ENCODE measurements at places on chromosomes 7 and 10. TPM values are rescaled to one million over a fixed set of nuclear protein-coding genes. Genes with fewer than 3 reads are reported as not detected.

SLC13A1 gene
- total RNA-seq = not detected

CYP2C19 gene
- not detected for total RNA-seq

SYT15 gene
- 2.5 TPM for total RNA-seq

CALHM3 gene
- not detected for total RNA-seq

OPN1SW gene
- not detected for total RNA-seq

GRCh38 chr10:11205030-11205772, 187.5 kb downstream of the CELF2 start:
- peaks cover 30% of the 10 kb centered on the region for H3K4me1 ChIP-seq
- H3K27ac ChIP-seq = no peak overlapping the region

GRCh38 chr10:89183571-89183970, 23.5 kb downstream of the CH25H start:
- no peak for DNase-seq
- no peaks in the 10 kb centered on the region for H3K27me3 ChIP-seq
- no peaks in the 10 kb centered on the region for H3K36me3 ChIP-seq
- no peaks in the 10 kb centered on the region for H3K4me1 ChIP-seq
- no peak overlapping the region for H3K4me3 ChIP-seq

DNA sequence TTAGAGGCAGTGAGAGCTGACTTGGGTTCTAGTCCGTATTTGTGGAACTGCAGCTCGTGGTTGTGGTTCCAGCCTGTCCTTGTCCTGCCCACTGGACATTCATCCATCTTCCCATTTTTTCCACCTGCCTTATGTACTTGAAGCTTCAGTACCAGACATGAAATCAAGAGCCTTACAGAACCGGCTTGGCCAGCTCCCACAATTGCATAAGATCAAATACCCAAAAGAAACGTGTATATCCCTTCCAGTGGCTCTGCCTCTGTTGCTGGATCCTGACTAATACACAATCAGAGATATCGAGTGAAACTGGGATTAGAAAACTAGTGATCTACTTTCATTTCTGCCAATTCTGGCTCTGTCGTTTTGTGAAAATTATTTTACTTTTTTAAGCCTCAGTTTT, 23.8 kb upstream of the LIPA start:
- H3K27me3 ChIP-seq = no peaks in the 10 kb centered on the region
- H3K36me3 ChIP-seq = peaks cover 4% of the 10 kb centered on the region
- peaks cover 5% of the 10 kb centered on the region for H3K4me1 ChIP-seq

DNA sequence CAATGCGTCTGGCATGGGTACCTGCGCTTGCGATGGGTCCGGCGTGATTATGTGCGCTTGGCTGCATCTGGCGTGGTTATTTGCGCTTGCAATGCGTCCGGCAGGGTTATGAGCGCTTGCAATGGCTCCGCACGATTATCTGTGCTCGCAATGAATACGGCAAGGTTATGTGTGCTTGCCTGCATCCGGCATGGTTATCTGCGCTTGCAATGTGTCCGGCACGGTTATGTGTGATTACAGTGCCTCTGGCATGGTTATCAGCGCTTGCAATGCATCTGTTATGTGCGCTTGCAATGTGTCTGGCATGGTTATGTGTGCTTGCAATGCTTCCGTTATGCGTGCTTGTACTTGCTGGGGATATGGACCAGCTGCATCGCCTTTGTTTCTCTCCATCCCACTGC, 37.7 kb downstream of the RBAK start:
- no peak overlapping the region for H3K4me3 ChIP-seq
- H3K27me3 ChIP-seq = no peaks in the 10 kb centered on the region

DNA sequence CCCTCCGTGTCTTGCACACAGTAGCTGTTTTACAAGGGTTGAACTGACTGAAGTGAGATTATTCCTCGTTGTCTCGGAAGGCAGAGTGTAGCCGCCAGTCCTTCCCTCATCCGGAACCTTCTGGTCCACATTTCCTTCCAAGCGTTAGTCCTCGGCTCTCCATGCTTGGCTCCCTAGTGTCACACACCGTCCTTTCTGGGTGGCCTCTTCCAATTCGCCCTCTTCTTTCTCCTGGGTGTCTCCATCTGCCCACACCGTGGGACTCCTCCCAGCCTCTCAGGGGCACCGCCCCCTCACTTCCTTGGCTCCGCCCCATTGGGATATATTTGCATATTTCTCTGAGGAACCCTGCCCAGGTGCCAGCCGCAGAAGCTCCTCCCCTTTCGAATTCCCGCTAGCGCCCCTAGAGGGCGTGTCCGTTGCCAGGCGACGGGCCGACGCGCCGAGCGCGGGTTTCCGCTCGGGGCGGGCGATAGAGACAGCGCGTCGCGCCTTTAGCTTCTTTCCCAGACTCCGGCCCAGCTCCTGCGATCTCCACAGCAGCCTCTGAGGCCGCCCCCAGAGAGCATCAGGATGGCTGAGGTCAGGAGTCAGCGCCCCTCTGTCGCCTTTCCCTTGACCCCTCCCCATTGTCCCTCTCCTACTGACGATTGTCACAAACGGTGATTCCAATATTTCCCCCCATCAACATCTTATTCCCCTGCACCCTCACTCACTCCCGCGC, at the start of gene CFAP58:
CFAP58 (plus strand) TSS at position 509 of the 724 bp plus-strand sequence; CDS start at position 574, 65 bp downstream.
- DNase-seq = peak; percentile 95
- no peaks in the 10 kb centered on the region for H3K27me3 ChIP-seq
- H3K4me3 ChIP-seq = no peak within 1 kb of the TSS
- H3K4me1 ChIP-seq = peaks cover 4% of the 10 kb centered on the region
- H3K27ac ChIP-seq = peak within 1 kb of the TSS; percentile 85

GRCh38 chr7:157111311-157111710, 27.4 kb upstream of the UBE3C start:
- H3K36me3 ChIP-seq = peaks cover 15% of the 10 kb centered on the region
- no peaks in the 10 kb centered on the region for H3K4me1 ChIP-seq
- H3K27ac ChIP-seq = no peak overlapping the region
- no peak for DNase-seq

DNA sequence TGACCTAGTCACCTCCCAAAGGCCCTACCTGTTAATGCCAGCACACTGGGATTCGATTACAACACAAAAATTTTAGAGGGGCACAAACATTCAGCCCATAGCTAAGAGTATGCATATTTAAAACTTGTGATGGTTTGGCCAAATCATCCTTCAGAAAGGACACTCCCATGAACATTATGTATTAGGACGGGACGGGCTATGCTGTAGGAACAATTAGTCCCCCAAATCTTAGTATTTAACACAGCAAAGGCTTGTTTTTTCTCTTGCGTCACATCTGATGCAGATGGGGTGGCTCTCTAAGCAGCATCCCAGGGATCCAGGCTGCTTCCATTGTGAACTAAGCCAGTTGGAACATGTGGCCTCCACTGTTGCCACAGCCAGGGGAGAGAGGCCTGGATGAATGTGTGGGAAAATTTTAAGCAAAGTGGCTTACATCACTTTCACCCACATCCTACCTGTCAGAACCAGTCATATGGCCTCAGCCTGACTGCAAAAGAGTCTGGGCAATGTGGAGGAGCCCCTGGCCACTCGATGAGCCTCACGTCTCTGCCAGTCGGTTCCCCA, 26.6 kb downstream of the CHST3 start:
- H3K27me3 ChIP-seq = no peaks in the 10 kb centered on the region
- no peak overlapping the region for H3K27ac ChIP-seq
- no peaks in the 10 kb centered on the region for H3K36me3 ChIP-seq
- H3K4me1 ChIP-seq = peaks cover 4% of the 10 kb centered on the region

DNA sequence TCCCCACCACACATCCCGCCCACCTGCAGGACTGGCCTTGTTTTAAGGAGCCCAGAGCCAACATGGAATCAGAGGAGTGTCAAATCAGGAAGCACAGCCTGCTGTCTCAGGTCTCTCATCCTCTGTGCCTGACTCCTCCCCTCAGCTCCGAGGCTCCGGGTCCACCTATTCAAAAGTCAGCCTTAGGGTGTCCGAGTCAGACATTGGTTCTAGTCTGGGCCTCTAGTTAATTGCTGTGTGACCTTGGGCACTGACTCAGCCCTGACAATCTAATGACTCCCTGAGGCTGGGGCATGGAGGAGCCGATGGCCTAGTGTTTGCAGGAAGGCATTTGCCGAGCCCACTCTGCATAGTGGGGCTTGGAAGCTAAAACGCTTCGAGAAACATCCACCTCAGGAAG, 223.1 kb upstream of the PPP2R2D start:
- no peaks in the 10 kb centered on the region for H3K27me3 ChIP-seq
- DNase-seq = no peak
- no peaks in the 10 kb centered on the region for H3K36me3 ChIP-seq
- peaks cover 2% of the 10 kb centered on the region for H3K4me1 ChIP-seq
- H3K4me3 ChIP-seq = no peak overlapping the region

GRCh38 chr7:44189993-44190872, 994 bp upstream of the GCK start:
- no peaks in the 10 kb centered on the region for H3K36me3 ChIP-seq
- H3K27me3 ChIP-seq = no peaks in the 10 kb centered on the region
- no peak for DNase-seq
- peaks cover 1% of the 10 kb centered on the region for H3K4me1 ChIP-seq
- no peak overlapping the region for H3K4me3 ChIP-seq

GRCh38 chr10:108052981-108053380, 888.5 kb upstream of the SORCS1 start:
- H3K27ac ChIP-seq = no peak overlapping the region
- DNase-seq = no peak
- H3K4me3 ChIP-seq = no peak overlapping the region
- no peaks in the 10 kb centered on the region for H3K4me1 ChIP-seq

DNA sequence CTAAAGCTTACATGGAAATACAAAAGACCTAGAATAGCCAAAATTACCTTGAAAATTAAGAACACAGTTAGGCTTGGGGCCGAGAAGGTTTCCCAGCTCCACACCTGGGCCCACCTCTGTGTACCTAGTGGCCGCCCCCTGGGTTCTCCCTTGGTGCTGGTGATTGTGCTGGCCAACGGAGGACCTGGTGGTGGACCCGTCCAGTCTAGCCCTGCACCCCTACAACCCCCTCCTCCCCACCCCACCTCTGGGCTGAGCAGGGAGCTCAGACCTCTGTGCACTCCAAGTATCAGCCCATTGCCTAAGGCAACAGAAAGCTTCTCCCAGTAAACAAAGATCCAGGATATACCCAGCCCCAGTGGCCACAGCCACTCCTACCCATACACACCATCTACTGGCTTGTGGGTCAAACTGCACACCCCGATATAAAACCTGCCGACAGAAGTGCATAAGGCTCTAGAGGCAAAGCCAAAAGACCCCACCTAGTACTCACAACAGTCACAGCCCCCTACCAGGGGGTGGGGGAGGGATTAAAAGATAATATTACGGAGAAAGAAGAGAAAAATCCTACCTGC, 105.0 kb upstream of the DIP2C start:
- no peak overlapping the region for H3K27ac ChIP-seq
- no peak for DNase-seq
- peaks cover 36% of the 10 kb centered on the region for H3K36me3 ChIP-seq
- H3K4me1 ChIP-seq = no peaks in the 10 kb centered on the region
- no peak overlapping the region for H3K4me3 ChIP-seq

GRCh38 chr10:90817128-90817889, 40.5 kb downstream of the HTR7 start:
- peaks cover 12% of the 10 kb centered on the region for H3K36me3 ChIP-seq
- H3K4me3 ChIP-seq = no peak overlapping the region
- peaks cover 6% of the 10 kb centered on the region for H3K4me1 ChIP-seq
- no peak overlapping the region for H3K27ac ChIP-seq
- peaks cover 2% of the 10 kb centered on the region for H3K27me3 ChIP-seq
- no peak for DNase-seq

DNA sequence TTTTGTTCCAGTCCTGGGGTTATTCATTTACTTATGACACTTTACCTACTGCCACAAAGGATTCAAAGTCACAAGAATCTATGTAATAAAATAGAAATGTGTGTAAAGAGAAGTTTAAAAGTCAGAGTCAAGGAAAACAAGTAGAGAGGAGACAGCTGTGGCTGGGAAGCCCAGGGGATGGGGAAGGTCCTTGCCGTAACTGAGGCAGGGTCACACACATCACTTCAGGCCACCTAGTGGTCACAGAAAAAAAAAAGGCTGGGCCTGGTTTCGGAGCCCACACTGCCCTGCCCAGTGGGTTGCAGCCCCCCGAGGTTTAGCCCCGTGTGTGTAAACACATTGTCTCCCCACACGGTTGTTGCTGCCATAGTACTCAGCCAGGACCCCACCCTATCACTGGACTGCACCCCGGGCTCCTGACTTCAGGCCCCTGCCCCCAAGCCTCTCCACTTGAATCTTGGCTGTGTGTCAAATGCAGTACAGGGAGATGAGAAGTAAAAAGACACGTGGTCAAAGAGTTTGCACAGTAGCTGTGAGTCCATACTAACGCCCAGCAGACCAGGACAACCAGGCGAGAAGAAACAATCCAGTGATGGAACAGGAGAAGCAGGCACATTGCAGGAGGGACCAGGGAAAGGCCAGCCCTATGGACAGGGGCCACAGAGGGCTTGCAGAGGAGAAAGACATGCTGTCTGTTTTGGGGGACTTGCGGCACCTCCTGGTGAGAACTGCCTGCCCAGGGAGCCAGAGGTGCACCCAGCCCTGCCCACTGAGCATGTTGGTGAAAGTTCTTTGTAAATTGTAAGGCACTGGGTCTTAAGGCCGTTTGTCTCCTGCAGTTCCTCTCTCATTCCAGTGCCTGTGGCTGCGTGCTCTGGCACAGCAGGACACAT, 91.4 kb upstream of the MACROH2A2 start:
- no peak for DNase-seq
- H3K4me3 ChIP-seq = no peak overlapping the region
- peaks cover 3% of the 10 kb centered on the region for H3K27me3 ChIP-seq
- no peaks in the 10 kb centered on the region for H3K36me3 ChIP-seq
- H3K27ac ChIP-seq = no peak overlapping the region

GRCh38 chr10:46522295-46523118, 34.0 kb downstream of the GPRIN2 start:
- no peak for DNase-seq
- no peak overlapping the region for H3K27ac ChIP-seq
- H3K36me3 ChIP-seq = no peaks in the 10 kb centered on the region
- H3K4me1 ChIP-seq = no peaks in the 10 kb centered on the region

GRCh38 chr10:12890958-12891357, 110.6 kb downstream of the CCDC3 start:
- H3K4me1 ChIP-seq = no peaks in the 10 kb centered on the region
- H3K4me3 ChIP-seq = no peak overlapping the region
- no peak overlapping the region for H3K27ac ChIP-seq
- H3K36me3 ChIP-seq = peaks cover 31% of the 10 kb centered on the region
- no peak for DNase-seq
- H3K27me3 ChIP-seq = peaks cover 2% of the 10 kb centered on the region

DNA sequence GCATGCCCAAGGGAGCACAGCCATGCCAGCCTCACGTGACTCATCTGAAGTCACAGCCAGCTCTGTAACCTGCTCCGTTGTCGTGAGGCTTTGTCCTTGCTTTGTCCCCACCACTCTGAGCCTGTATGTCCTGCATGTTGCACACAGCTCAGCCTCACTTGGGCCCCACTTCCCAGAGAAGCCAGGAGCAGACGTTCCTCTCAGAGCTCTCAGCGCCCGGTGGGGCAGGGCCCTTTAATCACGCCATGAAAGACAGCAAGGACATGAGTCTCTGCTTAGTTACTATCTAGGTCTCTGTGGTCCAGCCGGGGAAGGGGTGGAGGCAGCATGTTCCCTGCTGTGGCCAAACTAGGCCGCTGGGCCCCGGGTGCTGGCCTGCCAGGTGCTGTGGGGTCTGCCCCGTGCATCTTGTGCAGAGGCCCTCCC, 127.4 kb upstream of the FAM20C start:
- H3K27me3 ChIP-seq = peaks cover 7% of the 10 kb centered on the region
- no peak for DNase-seq
- H3K36me3 ChIP-seq = peaks cover 5% of the 10 kb centered on the region
- no peak overlapping the region for H3K27ac ChIP-seq
- no peak overlapping the region for H3K4me3 ChIP-seq
- peaks cover 46% of the 10 kb centered on the region for H3K4me1 ChIP-seq

GRCh38 chr10:15563246-15563645, 156.5 kb downstream of the ITGA8 start:
- H3K4me3 ChIP-seq = no peak overlapping the region
- no peak for DNase-seq
- H3K27me3 ChIP-seq = peaks cover 4% of the 10 kb centered on the region
- no peaks in the 10 kb centered on the region for H3K36me3 ChIP-seq
- peaks cover 13% of the 10 kb centered on the region for H3K4me1 ChIP-seq
- H3K27ac ChIP-seq = no peak overlapping the region

Measured in glutamatergic neuron (in vitro differentiated cells).